Fibroblast of gingiva (primary cell): ENCODE measurements at places on chromosomes 4 and X.

GRCh38 chr4:15457406-15458201 is 12.1 kb upstream of the CC2D2A start:
- DNase-seq: peak; percentile 61

- no peak for DNase-seq
These were observed 593.0 kb upstream of the TENM3 start for GRCh38 chr4:181650033-181650825.

DNA sequence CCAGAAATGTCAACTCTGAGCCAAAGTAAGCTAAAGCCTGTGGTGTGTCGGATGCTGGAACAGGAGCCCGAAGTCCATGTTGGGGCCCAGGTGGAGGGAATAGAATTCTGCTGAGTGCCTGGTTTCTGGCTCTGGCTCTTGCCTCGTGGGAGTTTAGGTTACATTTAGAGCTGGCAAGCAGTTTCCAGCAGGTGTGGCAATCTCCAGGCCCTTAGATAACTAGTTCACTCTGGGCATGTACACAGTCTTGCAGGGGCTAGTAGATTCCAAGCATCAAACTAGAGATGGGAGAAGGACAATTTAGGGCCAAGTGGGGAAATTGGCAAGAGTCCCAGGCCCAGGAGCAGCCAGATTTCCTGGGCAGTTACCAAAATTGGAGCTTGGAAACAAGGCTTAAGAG is 56.3 kb upstream of the STOX2 start:
- no peak for DNase-seq

DNA sequence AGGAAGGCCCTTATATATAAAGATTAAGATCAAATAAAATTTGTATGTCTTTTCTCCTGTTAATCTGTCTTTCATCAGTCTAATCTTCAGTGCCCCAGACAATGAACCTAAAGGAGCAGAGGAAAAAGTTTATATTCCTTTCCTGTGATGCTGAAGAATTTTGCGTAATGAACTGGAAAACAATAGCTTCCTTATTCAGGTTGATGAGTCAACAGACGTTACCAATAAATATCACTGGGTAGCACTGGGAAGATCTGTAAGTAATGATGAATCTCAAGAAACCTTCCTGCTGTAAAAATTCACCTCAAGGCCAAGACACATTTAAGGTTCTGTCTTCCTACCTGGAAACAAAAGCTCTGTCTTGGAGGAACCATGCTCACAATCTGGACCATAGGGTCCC is 25.5 kb downstream of the CDKN2AIP start:
- no peak for DNase-seq

- peak; percentile 42 for DNase-seq
These were observed 63.2 kb downstream of the CD40LG start for GRCh38 chrX:136711147-136711546.

GRCh38 chr4:77154761-77155499 is 2.1 kb upstream of the CCNG2 start:
- no peak for DNase-seq

DNA sequence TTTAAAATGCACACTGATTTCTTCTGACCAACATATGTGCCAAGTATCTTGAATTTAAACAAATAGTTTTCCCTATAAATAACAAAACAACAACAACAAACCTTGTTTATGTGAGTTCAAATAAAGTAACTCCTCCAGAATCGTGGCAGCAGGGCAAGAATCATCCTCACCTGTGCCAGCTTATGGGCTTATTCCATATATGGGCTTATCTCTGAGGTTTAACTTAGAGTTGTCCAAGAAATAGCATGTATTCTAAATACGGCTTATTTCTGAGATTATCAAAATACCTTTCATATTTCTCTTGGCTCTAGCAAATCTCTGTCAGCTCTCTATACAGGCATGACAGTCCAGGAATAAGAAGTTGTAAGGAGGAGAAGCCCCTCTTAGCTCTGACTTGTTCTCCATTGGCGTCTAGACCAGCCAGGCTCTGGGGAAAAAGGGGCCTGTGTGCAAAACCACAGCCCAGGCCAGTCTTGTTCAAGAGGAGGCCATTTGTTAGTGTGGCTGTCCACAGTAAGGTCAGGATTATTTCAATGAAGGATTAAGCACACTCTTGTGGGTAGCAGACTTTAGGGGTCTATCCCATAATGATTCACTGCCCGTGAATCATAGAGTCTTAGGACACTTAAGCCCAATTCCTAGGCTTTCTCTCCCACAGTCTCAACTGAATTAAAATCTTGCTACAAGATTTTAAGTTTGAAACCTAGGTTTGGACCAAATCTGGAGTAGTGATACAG is 63.2 kb downstream of the FRAS1 start:
- DNase-seq: no peak

- no peak for DNase-seq
These were observed 1.5 kb downstream of the CASP6 start for GRCh38 chr4:109701566-109702410.

GRCh38 chr4:41213625-41214135 is 662 bp downstream of the APBB2 start:
- DNase-seq: no peak

- DNase-seq: no peak
These were observed 287.2 kb downstream of the FRMPD4 start for GRCh38 chrX:12425496-12425895.
